SK-N-SH treated with all-trans-retinoic acid at 6 μM for 48 hours (cell line): ENCODE measurements at places on chromosomes 13 and 19.

- ATAC-seq, result peak; percentile 83
Measured at GRCh38 chr13:40271931-40272775, 394.3 kb downstream of the FOXO1 start.

DNA sequence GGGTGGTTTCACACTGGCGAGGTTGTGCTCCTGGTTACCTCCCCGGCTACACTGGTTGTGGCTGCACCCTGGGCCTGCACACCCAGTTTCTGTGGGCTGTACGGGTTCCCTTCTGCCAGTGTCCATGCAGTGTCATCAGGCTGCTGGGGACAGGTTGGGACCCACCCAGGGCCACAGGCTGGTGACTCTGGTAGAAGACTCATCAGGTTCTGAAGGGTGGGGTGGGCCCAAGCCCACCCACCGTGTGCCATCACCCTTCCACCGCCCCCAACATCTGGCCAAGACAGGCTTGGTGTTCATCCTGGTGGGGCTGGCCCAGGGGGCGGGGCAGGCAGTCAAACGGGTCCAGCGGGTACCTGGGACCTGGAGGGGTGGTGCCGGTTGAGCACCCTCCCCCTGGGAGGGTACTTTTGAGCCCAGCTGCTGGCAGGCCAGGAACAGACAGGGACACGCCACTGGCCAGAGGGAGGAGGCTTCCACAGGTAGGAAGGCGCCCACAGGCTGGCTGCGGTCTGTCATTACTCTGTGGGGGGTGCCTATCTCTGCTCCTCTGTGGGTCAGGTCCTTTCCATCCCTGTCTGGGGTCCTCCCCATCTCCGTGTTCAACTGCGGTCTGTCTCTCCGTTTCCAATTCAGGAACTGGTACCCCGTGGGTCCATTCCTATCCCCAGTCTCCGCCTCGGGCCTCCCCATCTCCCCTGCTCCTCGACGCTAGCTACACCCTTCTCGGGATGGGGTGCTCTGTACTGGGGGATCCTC is at the start of gene RNF225:
Gene RNF225, plus strand, starts transcription at position 437 of the 759 bp plus-strand sequence. CDS start 434 bp downstream, outside the sequence.
- ATAC-seq, result peak; percentile 11

DNA sequence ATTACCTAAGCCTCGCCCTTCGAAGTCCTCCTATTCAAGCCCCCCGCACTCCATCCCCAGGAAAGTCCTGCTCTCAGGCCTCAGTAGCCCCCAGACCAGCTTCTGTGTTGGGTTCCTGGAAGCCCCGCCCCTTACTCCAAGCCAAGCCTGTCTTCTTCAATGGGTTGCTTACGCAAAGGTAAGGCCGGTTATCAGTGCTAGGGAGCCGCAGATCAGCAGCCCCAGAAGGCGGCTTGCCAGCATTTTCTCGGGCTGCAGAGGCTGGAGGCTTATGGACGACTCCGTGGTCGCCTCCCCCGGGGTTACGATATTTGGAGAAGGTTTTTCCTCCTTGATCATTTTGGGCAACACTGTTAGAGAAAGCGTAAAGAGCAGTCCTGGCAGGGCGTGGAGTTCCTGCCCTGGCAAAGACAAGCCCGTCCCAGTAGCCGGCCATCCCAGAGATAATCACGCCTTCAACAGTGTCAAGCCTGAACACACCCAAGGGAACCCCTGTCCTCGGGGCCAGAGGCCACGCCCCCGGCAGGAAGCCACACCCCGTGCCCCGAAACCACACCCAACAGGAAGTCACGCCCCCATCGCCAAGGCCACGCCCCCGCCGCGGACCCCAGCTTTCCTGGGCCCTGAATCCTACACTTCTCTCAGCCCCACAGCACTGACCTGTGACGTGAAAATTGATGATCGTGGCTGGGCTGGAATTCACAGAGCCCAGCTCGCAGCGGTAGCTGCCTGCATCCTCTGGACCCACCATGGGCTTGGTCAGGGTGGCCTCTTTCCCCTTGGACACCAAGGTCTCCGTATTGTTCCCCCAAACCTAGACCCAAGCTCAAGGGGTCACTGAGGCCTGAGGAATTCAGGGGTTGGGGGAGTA is 954 bp upstream of the RASIP1 start:
- ATAC-seq, result no peak

GRCh38 chr13:80802946-80803345 is 462.0 kb upstream of the SPRY2 start:
- ATAC-seq, result no peak

DNA sequence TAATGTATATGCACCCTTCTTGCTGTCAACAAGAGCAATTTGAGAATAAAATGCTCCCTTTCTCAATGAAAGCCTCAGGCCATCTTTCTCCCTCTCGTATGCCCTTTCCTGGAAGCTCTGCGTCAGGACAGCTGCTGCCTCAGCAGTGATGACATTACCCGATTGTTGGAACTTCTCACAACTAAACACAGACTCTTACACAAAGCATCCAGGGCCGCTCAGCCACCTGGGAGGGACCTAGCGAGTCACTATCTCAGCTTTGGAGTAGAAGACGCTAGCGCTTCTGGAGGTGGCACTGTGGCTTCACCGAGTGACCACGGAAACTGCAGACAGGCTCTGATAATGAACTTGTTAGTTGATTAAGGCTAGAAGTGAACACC is 153.2 kb upstream of the SOX1 start:
- no peak for ATAC-seq

GRCh38 chr19:48982280-48982679 is 10.8 kb downstream of the GYS1 start:
- no peak for ATAC-seq

- ATAC-seq, result no peak
Measured at GRCh38 chr19:33785795-33786194, 10.9 kb upstream of the KCTD15 start.

DNA sequence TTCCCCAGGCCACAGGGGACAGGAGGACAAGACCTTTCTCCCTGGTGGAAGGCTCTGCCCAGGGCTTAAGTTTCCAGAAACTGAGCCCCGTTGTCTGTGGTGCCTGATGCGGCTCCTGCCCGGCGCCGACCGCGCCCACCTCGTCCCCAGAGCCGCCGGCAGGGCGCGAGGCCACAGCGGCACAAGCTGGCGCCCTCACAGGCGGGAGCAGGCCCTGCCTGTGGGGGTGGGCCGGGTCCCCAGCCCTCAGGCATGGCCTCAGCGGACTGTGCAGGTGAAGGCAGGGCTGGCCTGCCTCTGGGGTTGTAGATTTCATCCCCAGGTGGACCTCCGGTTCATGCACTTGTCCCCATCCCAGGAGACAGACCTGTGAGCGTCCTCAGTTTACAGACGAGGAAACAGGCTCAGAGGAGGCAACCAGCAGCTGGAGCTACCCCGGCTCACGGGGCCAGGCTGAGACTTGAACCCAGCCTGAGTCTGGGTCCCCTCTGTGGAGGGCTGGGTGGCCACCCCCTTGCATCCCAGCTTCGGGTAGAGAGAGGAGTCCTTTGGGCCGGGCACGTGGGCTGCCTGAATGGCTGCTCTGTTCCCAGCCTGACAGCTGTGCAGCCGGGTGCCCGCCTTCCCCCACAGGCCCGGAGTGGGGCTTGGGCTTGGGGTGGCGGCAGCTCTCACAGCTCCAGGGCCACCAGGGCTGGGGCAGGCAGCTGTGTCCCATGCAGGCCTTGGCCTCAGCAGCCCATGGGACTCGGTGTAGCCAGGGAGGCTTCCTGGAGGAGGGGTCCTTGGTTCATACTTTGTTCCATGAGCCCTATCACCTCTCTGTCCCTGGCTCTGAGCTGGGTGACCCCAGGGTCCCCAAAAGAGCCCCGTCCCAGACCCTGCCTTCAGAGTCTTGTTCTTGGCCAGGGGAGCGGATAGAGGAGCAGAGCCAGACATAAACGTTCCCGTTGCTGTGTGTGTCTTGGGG is 26.8 kb downstream of the PIAS4 start:
- ATAC-seq, result no peak; the same call in 2 of the 3 replicates

GRCh38 chr19:38839816-38840582 is 8.4 kb upstream of the ECH1 start:
- no peak for ATAC-seq

- no peak for ATAC-seq
Measured at GRCh38 chr19:58366585-58367430, 4.3 kb upstream of the ZNF497 start.

DNA sequence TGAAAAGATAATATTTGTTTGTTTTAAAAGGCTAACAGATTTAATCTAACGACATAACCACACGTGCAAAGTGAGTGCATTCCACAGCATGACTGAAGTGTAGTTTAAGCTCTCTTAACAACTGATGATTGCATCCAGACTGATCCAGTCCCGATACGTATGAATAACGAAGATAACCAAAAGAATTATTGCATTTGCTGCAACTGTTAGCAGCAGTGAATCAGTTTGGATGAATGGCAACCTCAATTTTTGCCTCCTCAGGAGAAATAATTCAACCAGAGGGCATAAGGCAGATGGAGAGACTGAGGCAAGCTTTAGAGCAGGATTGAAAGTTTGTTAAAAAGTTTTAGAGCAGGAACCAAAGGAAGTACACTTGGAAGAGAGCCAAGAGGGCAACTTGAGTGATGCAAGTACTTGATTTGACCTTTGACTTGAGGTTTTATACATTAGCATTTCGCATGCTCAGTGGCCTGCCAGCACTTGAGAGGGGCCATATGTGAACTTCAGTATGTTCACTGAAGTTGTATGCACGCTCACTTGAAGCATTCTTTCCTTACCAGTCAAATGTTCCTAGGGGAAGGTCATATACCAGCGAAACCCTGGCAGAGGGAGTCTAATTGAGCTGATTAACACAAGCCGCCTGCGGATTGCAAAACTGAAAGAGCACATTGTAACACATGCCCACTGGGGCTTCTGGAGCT is 835.0 kb upstream of the PCDH20 start:
- no peak for ATAC-seq

- ATAC-seq, result no peak
Measured at GRCh38 chr13:35763782-35764123, 287.3 kb upstream of the MAB21L1 start.

DNA sequence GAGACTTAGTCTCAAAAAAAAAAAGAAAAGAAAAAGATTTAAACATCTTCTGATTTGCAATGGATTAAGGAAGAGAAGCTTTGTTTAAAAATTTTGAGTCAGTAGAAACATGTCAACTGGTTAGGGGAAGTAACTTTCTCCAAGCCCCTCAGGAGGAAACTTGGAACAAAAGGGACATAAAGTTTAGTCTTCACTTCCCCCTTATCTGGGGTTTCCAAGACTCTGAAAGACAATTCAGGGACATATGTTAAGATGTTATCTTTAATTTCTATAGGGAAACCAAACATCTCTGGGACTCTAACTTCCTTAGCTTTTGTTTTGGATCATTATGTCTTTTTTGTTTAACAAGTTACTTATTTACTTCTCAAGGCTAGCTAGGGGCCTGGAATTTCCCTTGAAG is 20.1 kb upstream of the MRI1 start:
- no peak for ATAC-seq

DNA sequence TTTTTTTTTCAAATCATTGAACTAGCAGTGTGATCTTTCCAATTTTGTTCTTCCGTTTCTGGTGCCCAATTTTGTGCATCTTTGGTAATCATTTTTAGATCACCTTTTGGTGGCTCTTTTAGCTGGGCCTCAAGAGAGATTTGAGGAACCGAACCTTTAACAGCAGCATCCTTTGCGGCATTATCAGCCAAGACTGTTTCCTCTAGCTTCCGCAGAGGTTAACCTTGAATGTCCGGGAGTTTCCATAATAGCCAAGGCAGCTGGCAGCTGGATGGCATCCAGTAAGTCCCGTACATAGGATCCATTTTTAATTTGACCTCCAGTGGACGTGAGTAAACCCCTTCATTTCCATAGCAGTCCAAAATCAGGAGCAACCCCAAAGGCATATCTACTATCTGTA is 9.6 kb downstream of the IRGC start:
- ATAC-seq, result no peak
